Epithelial cell of prostate (primary cell): ENCODE measurements at places on chromosomes 2 and 18.

DNA sequence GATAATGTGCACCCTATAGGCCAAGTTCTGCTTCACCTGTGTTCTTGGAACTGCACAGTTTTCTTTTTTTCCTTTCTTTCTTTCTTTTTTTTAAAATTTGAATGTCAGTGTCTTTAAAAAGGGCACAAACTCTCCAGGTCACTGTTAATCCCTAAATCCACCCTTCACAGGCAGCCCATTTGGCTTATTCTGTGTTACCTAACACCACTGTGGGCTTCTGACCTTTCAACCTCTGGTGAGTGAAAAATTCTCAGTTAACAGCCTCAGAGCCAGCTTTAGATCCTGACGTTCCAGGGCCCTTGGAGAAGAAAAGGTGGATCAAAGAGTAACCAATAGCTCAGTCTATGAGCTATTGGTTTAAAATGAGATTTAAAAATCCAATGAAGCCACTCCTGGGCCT, 6.8 kb upstream of the CETN1 start:
- no peak for DNase-seq

- no peak for DNase-seq
These were observed 634 bp upstream of the CNDP1 start for GRCh38 chr18:74533666-74534065.

DNA sequence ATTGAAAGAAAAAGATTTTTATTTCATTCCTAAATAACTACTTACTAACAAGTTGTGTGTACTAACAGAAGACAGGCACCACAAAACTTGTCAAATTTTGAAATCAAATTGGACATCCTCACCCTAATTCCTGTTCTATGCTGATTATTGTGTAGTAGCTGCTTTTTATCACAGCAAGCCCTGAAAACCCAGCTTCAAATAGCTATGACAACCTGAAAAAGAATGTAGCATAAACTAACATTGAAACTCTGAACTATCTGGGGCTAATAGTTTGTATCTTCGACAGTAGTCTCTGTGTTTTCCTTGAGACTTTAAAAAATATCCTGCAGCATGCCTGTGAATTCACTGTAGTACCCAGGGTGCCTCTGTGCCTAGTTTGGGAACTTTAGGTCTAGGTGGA, 122.6 kb downstream of the WDPCP start:
- DNase-seq, result no peak

- DNase-seq, result no peak
These were observed 646.2 kb downstream of the XIRP2 start for GRCh38 chr2:167534443-167534842.

DNA sequence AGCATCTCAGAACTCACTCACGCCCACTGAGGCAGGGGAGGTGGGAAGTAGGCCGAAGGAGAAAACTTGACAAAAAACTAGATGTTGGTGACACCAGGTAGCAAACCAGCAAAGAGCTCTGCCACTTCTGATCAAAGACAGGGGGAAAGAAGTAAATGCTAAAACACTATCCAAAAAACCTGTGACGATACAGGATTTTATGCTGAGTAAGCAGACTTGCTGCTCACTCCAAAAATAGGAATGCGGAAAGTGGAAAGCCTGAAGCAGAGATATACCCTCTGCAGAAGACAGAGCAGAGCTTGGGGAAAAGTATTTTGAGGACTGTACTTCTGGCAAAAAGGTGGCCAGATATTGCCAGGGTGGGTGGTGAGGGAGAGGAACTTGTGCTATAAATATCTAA, 73.3 kb upstream of the YPEL5 start:
- DNase-seq, result no peak

GRCh38 chr2:38500283-38500634, 102.5 kb downstream of the HNRNPLL start:
- no peak for DNase-seq

DNA sequence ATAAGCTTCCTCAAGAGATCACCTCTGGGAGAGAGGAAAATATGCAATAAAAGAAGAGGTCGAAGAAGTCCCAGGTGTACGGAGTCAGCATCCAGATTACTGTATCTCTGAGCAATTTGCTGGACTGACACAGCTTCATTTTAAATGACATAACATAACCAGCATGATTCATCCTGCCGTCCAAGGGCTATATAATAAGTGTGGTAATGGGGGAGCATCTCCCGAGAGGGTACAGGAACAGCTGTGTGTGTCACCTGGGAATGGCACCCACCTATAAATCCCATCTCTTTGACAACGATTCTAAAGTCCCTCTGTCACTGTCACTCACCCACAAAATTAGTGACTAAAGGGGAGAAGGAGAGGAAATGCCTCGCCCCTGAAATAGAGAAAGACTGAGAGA, 19.3 kb upstream of the FZD7 start:
- DNase-seq, result no peak

GRCh38 chr2:12417786-12418185, 298.9 kb upstream of the TRIB2 start:
- no peak for DNase-seq

DNA sequence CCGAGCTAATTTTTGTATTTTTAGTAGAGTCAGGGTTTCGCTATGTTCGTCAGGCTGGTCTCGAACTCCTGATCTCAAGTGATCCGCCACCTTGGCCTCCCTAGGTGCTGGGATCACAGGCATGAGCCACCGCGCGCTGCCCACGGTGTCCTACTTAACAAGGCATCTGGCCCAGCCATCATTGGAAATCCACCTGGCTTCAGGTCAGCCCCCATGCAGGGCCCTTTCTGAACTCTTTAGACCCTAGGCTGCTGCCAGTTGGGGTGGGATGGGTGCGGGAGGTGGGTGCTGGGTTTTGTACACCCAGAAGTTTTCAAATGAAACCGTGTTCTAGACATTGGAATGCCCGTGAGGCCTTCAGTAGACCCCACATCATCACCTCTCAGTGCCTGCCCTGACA, 26.6 kb upstream of the NT5DC4 start:
- no peak for DNase-seq

GRCh38 chr2:23621616-23622015, 236.6 kb downstream of the KLHL29 start:
- DNase-seq, result no peak

DNA sequence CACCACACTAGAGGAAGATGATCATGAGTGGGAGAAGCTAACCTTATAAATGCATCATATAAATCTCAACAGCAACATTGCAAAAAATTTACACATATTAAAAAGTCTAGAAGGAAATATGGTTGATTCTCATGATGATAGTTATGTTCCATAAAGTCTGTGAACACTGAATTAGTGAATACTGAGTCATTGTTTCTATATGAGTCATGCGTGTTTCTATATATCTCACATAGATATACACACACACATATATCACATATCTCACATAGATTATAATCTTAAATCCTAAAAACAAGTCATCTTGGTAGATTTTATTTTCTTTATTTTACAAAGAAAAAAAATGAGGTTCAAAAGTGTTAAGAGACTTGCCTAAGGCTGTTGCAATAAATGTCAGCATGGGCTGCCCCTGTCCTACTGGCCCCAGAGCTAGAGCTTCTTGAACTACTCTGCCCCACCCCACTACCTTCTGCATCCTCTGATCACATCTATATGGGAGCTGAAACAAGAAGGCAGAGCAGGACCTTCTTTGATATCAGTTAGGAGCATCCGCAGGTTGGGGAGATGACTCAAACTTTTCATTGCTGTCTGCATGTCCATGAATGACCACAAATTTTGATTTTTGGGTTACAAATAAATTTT, 81.8 kb upstream of the ADAM23 start:
- DNase-seq, result no peak

- no peak for DNase-seq
These were observed 9.3 kb upstream of the MGAT5 start for GRCh38 chr2:134244587-134244986.

GRCh38 chr2:23380562-23381065, 4.4 kb upstream of the KLHL29 start:
- no peak for DNase-seq

- DNase-seq, result no peak
These were observed 16.7 kb upstream of the GTF2A1L start for GRCh38 chr2:48600917-48601316.

DNA sequence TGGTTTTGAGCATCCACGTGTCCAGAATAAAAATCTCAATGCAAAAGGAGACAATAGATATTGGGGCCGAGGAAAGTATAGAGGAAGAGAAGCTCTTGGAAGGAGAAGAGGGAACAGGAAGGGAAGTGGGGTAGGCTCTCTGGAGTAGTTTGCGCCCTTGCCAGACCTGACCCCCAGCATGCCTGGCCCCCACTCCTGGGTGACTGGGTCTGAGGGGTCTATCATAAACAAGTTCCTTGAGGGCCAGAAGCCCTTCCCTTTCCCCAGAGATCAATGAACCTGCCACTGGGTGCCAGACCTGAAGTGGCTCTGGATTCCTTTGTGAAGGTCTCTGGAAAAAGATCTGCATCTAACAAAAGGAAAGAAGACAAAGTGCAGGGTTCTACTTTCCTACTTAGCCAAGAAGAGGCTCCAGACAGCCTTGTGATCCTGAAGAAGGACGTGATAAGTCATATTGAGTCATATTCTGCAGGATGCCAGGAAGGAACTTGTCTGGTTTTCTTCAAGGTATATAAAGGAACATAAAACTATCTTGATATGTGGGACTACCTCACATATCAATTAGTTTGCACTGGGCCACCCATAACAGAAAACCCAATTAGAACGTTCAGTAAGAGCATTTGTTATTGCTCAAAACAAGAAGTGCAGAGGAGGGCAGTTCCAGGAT, 18.7 kb upstream of the ATOH8 start:
- DNase-seq, result no peak

DNA sequence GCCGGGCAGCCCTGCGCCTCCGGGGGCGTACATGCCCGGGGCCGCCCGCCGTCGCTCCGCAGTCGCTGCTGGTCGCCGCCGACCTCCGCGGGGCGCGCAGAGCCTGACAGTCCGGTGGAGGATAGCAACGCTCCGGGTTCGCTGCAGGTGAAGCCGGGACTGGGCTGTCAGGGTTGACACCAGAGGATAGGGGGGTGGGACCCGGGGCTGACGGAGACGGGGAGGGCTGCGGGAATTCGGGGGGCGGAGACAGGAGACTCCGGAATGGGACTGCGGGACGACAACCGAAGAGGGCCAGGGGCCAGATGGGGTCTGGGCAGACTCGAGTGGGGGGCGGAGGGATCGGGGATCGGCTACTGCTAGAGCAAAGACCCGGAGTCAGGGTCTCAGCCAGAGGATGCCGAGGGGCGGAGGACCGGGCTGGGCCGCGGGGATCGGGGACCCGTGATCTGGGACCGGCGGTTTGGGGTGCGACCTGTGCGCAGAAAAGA, 403 bp downstream of the TMEM127 start:
- DNase-seq, result no peak

- no peak for DNase-seq
These were observed 78.2 kb downstream of the UBE2E3 start for GRCh38 chr2:181058378-181059269.

- DNase-seq, result no peak
These were observed 158.4 kb downstream of the BCL2 start for GRCh38 chr18:63161032-63161760.

DNA sequence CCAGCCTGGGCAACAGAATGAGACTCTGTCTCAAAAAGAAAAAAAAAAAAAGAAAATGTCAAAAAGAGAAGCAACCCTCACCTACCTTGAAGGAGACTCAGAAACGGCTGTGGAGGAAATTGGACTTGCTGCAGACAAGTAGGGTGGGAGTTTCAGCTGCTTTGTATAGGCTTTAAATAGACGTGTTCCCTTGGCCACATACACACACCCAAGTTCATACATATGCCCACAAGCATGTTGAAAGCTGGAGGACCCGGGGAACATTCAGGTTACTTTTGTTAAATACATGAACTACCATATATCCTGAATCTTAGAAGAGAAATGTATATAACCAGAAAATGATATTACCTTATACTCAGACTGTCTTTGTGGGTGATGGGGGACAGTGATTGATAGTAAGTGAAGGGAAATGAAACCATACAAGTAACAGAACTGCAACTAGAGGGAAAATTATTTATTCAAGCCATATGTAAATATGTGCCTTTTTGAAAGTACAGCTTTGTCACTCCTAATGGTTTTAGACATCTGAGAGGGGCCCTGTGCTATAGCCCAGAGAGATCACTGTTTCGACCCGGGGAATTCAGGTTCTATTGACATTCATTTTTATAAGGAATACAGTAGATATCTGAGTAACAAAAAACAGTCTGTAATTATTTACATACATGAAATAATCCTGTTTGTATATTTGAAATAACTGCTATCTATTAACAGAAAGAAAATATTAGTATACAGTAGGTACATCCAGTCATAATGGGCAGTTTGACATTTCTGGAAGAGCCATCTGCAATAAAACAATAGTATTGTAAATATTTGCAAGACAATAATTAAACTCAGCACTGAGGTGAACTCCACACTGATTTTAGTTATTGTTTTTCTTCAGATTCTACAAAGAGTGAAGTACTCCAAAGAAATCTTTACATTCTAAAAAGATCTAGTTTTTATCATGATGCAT, 48.0 kb upstream of the TGIF1 start:
- no peak for DNase-seq

- no peak for DNase-seq
These were observed 59.5 kb downstream of the MERTK start for GRCh38 chr2:111957872-111958354.

GRCh38 chr2:23426263-23426905, 41.4 kb downstream of the KLHL29 start:
- no peak for DNase-seq

- no peak for DNase-seq
These were observed 43.2 kb upstream of the MRPL33 start for GRCh38 chr2:27728081-27728858.

- no peak for DNase-seq
These were observed 7.8 kb upstream of the POMC start for GRCh38 chr2:25176138-25176537.
